Substantia nigra (tissue), 51 donors: ENCODE measurements at places on chromosomes 13 and 19.

DNA sequence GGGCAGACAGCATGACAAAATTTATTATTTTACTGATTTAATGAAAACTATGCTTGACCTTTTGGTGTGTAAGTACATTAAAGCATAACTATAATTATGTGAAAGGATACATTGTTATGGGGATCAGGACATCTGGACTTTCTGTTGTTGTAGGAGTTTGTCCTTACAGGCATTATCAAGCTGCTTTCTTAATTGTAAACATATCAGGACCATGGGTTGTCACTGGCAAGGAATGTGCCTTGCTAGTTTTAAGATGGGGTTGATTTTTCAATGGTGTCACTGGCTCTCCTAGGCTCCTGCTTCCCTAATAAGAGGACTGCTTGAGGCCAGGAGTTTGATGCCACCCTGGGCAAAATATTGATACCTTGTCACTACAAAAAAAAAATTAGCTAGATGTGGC is 32.6 kb downstream of the KBTBD6 start:
- no peak for DNase-seq

DNA sequence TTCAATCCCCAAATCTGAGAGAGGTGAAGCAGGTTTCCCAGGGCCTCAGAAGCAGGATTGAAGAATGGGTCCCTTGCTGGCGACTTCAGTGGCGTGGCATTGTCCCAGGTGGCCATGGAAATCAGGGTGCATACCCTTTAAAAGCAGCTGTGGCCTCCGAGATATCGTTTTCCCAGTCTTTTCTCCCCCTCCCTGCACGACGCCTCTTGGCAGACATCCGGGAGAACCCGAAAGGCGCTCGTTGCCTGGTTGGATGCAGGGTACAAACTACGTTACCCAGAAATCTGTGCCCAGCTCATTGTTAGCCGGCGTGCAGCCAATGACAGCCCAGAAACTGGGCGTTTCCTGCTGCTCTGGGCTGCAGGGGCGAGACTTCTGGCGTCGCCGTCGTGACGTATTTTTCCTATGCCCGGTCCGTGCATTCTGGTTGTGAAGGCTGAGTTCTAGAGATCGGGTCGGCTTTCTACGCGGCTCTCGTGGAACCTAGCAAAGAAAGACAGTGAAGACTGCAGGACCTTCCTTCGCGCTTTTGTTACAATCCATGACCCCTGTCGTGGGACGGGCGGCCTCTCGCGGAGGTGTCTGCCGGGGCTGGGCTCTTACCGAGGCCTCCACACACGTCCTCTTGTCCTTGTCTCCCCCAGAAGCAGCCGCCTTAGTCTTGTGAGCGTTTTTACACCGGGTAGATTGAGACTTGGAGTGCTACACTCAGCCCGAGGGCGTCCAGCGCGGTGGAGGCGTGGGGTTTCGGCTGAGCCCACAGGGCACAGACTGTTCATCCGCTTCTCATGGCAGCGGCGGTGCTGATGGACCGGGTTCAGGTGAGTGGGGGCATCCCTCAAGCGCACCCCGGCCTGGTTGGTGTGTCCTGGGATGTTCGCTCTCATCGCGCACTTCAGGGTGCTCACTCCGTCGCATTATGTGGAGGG is at the start of gene ZNF304:
TSS of gene ZNF304 (plus strand) at position 395 of the 929 bp plus-strand sequence. CDS start at position 789, 394 bp downstream.
- peak; percentile 96 for DNase-seq

- no peak for DNase-seq
Measured at GRCh38 chr13:74087357-74087756, 46.8 kb downstream of the KLF12 start.

DNA sequence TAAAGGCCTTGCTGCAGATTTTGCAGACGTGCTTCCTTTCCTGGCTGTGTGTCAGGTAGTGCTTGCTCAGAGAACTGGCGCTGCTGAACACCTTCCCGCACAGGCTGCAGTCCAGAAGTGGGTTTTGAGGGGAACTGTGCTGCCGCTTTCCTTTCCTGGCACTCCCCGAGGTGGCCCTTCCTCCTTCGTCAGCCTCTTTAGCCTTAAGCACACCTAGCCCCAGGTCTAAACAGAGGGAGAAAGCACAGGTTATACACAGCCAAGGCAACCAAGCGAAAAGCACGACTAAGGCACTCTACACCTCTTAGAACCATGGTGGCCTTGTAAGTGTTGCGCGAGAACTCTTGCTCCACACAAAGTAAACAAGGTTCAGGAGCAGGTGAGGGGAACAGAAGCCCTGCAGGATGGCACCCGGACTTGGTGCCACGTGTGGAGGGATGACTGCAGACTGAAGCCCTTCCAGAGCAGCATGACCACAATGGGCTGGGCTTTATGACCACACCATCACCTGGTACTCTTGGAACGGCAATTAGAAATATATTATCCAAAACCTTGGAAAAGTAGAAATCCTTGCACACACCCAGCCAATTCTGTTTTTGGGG is 23.6 kb downstream of the ZNF541 start:
- DNase-seq, result no peak

DNA sequence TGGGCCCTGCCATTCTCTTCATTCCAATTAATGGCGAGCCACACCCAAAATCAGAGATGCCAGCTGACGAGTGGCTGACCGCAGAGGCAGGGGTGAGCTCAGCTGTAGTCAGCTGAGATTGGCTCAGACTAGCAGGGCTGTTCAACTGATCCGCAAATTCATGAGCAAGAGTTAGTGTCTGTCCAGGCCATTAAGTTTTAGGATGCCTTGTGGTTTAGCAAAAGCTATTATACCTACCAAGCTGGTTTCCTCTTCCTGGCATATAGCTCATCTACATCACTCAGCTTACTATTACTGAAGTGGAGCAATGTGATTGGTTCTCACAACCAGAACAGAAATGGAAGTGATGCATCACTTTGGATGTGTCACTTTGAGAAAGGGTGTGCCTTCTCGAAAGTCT is 148.7 kb downstream of the NALCN start:
- no peak for DNase-seq

GRCh38 chr13:96575423-96576320 is 418.6 kb downstream of the OXGR1 start:
- no peak for DNase-seq

- no peak for DNase-seq
Measured at GRCh38 chr19:56116606-56117005, 4.5 kb downstream of the ZNF787 start.

DNA sequence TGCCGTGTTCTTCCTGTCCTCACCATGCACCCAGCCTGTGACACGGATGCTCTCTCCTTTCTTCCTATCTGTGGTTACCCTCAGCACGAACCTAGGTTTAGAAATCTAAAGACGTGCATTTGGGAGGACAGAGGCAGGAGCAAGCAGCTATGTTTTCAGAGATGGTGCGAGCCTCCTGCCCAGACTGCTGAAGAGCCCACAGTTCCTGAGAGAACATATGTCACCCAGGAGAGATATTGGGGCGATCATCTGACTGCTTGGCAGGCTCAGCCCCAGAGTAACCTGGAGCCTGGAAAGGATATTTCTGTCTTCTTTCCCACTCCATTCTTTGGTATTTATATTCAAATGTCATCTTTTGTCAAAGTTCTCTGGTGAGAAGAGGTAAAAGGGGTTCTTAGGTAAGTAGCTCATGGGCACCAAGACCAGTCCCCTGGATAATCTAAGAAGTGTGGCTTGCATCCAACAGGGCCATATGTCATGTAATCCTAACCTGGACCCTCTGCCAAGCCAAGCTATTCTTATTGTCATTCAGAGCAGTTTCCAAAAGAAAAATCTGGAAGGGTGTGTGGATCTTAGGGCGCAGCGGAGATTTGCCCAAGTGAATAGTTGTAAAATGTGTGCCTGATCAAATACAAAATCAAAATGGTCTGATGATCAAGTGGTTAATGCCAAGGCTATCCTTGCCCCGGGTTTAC is 59.5 kb downstream of the FGF9 start:
- no peak for DNase-seq

GRCh38 chr13:77800219-77800618 is 102.7 kb downstream of the SLAIN1 start:
- no peak for DNase-seq

GRCh38 chr13:112247471-112248405 is 128.4 kb upstream of the SPACA7 start:
- DNase-seq, result no peak

DNA sequence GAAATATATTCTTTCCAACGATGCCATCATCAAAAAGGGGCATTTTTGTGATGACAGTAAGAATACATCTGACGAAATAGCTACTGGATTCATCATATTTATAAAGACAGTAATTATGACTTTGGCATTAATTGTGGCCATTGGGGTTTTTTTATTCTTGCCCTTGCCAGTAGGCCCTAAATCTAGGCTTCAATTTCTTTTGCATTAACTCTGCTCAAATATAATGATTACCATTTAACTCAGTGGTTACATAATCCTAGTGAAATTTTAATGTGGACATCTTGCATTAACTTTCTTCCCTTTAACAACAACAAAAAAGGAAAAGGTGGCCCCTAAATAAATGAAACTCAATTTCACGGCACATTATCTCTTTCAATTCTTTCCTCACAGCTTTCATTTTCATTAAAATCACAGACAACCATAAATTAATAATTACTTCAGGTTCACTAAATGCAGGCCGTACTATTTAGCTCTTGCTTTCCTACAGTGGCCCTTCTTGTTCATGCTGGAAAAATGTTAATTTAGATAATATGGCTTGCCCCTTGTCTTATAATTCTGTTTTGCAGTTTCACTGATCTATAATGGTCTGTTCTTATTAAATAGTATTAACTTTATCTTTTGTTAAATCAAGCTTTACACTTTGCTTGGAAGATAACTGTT is 615.6 kb downstream of the DACH1 start:
- DNase-seq, result no peak
